Spinal cord (tissue), 10 donors: ENCODE measurements at places on chromosomes 6 and 20. TPM values are rescaled to one million over a fixed set of nuclear protein-coding genes. Genes with fewer than 3 reads are reported as not detected.

GRM1 gene
- total RNA-seq = 12.2 TPM

SLC17A2 gene
- not detected for total RNA-seq

DNA sequence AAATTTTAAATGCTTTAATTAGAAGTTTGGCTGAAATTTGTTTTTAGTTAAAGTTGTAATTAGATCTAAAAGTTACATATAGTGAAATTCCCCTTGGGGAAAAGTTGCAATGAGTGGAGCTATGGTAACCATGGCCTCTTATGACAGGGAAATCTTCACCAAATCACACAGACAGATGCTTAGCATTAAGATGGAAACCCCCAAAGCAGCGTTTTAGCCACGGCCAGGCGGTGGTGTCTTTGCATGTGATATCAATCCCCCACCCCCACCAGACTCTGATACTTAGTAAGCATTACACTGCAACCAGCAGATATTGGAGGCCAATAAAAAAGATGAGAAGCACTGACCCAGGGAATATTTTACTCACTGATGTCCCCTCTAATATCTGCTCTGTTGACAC is 75.7 kb downstream of the REPS1 start:
- no peak for DNase-seq

- DNase-seq = no peak
Measured at GRCh38 chr6:47400581-47400980, 77.0 kb upstream of the CD2AP start.
